ENCODE measurements at places on chromosomes 4 and X.

DNA sequence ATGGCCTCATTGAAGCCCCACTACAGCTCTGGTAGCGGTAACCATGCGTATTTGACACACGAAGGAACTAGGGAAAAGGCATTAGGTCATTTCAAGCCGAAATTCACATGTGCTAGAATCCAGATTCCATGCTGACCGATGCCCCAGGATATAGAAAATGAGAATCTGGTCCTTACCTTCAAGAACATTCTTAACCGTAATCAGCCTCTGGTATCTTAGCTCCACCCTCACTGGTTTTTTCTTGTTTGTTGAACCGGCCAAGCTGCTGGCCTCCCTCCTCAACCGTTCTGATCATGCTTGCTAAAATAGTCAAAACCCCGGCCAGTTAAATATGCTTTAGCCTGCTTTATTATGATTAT is 876 bp downstream of the HPRT1 start:
- no peak for DNase-seq

- DNase-seq = peak; percentile 66
These were observed 857 bp downstream of the SCML1 start for GRCh38 chrX:17737986-17738713.

GRCh38 chrX:134194915-134195314 is 42.1 kb upstream of the CCDC160 start:
- no peak for DNase-seq

DNA sequence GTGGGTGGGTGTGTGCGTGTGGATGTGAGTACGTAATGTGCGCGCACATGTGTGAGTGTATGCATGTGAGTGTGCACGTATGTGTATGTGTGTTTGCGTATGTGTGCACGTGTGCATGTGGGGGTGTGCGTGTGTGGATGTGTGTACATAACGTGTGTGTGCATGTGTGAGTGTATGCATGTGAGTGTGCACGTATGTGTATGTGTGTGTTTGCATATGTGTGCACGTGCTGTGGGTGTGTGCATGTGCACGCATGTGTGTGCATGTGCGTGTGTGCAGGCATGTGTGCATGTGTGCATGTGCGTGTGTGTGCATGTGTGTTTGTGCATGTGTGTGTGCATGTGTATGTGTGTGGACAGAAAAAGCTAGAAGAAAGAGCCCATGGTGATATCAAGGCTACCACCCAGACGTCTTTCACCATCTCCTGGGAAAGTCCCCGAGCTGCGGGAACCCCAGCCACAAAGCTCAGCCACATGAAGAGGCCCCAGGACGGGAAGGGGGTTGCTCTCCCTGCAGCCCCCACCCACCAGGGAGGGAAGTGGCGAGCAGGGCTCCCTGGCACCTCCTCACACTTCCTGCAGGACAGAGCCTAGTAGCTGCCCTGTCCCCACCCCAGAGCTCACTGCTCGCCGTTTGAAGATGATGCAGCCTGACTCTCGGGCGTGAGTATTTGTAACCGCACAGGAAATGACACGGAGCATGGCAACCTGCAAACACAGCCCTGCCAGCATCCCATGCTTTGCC is 108.3 kb downstream of the DCTD start:
- DNase-seq = no peak

DNA sequence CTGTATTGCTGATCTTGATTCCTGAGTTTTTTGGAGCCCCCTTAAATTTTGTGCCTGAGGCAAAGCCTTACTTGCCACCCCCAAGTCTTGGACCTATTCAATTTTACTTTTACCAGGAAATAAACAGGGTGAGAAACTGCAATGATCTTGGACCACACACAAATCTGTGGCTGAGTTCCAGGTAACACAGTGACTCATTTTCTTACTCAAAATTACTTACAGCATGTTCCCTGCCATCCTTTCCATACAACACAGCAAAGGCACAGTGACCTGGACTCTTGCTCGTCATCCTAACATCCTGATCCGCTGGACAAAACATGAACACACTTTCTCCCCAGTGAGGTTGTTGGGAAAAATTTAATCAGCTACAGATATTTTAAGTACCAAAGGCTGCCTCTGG is 60.7 kb upstream of the S100G start:
- DNase-seq = no peak
